Non-pigmented ciliary epithelial cell (primary cell): ENCODE measurements at places on chromosomes 4 and X.

DNA sequence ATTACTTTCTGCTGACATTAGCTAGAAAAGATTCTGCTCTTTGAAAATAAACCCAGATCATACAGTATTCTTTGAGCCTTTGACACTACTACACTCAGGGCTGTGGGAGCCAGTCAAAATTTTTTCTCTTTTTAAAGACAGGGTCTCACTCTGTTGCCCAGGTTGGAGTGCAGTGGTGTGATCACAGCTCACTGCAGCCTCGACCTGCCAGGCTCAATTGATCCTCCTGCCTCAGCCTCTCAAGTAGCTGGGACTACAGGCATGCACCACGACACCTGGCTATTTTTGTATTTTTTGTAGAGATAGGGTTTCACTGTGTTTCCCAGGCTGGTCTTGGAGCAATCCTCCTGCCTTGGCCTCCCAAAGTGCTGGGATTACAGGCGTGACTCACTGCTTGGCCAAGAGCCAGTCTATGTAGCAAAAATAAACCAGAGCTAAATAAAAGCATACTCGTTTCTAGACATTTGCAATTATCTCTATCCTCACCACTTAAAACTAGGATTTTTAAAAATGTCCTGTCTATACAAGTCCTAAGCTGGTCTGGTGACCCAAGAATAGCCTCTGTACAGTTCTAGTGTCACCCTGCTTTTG lies 43.2 kb downstream of the AKAP4 start:
- no peak for DNase-seq

DNA sequence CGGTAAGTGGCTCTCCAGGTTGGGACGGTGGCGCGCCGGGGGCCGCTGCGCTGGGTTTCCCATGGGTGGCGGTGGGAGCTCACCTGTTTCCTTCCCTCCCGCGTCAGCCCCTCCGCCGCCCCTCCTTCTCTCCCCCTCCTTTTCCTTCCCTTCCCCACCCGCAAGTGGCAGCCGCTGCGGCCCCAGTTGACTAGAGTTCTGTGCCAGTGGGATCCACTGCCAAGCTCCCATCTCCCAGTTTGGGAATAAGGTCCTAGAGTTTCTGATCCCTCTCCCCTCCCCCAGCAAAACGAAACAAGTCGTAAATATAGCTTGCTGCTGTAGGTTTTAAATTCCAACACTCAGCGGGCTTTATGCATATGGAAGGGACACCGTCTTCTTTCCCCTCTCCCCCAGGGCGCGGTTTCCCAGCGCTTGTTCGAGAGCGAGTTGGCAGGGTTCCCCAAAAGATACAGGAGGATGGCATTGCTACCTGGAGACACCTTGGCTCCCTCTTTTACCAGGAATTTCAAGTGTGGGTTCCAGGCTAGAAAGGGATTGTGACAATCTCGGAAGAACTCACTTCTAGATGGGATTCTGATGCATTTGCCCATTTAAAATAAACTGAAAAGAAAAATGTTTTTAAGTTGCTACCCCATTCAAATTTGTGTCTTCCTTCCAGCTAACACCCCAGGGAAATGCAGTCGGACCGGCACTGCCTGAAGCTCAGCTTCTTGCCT lies 1.2 kb downstream of the TLL1 start:
- DNase-seq, result no peak

DNA sequence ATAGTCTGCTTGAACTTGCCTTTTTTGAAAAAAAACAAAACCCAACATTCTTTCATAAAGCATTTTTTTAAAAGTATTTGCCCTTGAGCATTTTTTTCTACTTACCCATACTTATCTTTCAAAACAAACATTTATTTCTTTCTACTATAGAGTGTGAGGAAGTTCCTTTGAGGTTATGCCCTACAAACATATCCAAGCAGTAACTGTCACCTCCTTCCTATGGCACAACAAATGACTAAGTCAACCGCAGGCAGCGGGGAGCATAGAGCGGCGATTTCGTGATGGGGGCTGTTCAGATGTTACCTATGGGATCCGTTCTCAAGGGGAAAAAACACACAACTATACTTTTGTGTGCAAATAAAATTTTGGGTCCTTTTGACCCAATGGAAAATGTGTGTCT lies 19.4 kb downstream of the SPRY1 start:
- DNase-seq, result no peak

DNA sequence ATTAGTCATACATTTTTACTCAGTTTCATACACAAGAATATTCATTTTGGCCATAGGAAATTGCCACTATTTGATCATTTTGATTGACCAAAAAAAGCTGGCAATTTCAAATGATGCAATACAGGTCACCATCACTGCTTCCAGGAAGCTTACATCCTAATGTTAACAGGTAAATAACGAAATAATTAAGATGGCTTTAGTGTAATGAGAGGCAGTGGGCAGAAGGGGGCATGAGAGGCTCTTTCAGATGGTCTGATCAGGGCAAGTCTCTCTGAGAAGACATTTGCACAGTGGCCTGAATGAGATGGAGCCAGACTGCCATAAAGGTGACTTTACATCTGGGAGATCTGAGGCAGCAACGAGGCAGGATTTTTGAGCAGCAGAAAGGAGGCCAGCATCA lies 170.7 kb downstream of the SLIT2 start:
- DNase-seq, result no peak

GRCh38 chrX:68307769-68308168 lies 125.5 kb downstream of the OPHN1 start:
- peak; percentile 50 for DNase-seq

DNA sequence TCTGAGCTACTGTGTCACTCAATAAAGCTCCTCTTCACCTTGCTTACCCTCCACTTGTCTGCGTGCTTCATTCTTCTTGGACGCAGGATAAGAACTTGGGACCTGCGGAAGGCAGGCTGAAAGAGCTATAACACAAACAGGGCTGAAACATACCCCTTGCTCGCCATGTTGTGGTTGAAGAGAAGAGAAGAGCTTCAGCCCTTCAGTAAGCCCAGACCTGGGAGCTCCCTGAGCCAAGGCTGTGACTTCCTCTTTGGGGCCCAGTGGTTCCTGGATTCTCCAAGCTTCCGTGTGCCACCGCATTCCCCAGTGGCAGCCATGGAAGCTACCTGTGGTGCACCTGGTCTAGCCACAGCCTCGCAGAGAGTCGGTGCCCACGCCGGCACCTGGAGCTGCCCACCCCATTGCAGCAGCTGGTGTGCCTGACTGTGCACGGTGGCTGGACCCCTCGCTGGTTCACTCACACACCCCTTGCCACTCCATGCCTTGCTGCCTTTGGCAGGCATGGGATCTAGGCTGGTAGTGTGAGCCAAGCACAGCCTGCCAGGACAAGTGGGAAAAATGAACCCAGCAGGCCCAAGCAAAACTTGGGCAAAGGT lies 160.6 kb downstream of the EVC2 start:
- DNase-seq, result no peak

GRCh38 chrX:19670854-19671620 lies 155.7 kb upstream of the MAP3K15 start:
- no peak for DNase-seq

- peak; percentile 62 for DNase-seq
Observed at GRCh38 chr4:1309261-1310010, 19.7 kb downstream of the MAEA start.

GRCh38 chr4:36677874-36678273 lies 396.5 kb downstream of the DTHD1 start:
- DNase-seq, result no peak

DNA sequence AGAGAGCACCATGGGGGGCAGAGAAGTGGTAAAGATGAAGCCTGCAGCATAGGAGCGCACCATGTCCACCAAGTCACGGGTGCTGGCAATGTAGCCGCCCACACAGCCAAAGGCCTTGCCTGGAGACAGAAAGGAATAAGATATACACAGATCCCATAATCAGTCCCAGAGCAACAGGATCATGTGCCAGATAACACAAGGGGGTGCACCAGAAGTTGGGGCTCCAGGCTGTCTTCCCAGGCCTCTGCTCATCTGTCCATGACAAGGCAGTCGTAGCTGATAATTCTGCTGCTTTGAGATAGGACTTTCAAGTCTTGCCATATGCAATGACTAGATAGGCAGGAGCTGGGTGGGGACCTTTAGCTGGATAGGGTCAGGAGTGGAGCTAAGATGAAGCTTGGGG lies 14.7 kb downstream of the APEX2 start:
- DNase-seq, result no peak

- no peak for DNase-seq
Observed at GRCh38 chrX:32749070-32749469, 462.3 kb downstream of the DMD start.

DNA sequence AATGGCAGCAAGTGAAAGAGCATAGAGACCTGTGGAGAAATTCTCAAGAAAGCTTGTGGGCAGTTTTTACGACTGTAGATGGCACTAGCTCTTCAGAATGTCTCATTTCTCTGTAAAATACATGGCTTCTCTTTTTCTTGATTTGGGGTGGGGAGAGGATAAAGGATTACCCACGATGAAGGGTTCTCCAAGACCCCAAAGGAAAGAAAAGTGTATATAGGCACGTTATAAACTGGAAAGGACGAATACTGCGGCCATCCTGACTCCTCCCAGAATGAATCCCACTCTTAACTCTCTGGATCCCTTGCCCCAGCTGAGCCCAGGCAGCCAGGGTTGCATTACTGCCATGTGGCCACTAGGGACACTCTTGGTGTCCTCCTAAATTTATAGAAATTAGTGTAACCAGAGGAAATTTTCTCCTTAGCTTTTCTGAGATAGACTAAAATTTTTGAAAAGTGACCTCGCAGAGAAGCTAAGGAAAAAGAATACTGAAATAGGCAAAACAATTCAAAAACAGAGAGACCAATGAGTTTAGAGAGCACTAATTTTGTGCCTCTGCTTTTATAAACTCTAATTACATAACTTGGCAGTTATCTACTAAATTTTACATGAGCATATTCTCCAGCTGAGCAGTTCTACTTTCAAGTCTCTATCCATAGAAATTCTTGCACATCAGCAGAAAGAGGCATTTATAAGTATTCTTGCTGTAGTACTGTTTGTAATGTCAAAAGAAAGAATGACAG lies 37.8 kb upstream of the PCDH19 start:
- DNase-seq, result no peak

- DNase-seq, result no peak
Observed at GRCh38 chr4:12118651-12119213, 690.0 kb upstream of the HS3ST1 start.

DNA sequence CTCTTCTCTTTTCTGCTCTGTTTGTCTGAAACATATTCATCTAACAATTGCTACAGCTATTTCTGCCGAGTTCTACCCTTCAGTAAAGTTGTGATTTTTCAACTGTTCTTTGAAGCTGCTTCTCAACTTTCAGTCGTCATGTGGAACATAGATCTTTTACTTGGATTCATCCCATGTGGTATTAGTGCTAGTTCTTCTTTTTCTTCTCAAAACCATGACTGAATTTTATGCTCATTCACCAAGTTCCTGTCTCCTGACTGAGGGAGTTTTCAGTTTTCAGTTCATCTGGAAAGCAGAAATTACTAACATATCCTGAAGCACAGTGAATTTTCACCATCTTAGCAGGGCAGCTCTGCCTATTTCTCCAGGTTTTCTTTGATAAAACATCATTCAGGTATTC lies 12.1 kb downstream of the ACSL4 start:
- DNase-seq, result no peak

DNA sequence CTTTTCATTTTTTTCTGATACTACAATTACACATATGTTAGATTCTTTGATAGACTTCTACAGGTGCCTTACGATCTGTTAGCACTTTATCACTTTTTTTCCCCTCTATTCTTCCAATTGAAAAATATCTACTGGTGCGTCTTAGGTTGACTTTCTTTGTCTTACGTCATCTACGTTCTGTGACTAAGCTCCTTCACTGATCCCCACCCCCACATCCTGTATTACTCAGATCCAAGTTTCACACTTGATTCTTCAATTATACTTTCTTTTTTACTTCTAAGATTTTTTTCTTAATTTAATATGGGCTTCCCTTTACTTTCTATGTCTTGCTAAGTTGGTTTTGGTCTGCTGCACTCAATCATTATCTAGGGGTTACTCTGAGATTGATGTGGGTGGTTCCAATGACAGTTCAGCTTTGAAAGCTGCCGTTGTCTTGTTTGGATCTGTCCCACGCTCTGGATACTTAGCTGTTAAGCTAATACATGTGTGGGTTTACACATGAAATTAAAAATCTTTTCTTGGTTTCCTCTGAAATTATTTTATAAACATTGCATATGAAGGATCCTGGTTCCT lies 1321.1 kb downstream of the RAPGEF2 start:
- peak; percentile 3 for DNase-seq

DNA sequence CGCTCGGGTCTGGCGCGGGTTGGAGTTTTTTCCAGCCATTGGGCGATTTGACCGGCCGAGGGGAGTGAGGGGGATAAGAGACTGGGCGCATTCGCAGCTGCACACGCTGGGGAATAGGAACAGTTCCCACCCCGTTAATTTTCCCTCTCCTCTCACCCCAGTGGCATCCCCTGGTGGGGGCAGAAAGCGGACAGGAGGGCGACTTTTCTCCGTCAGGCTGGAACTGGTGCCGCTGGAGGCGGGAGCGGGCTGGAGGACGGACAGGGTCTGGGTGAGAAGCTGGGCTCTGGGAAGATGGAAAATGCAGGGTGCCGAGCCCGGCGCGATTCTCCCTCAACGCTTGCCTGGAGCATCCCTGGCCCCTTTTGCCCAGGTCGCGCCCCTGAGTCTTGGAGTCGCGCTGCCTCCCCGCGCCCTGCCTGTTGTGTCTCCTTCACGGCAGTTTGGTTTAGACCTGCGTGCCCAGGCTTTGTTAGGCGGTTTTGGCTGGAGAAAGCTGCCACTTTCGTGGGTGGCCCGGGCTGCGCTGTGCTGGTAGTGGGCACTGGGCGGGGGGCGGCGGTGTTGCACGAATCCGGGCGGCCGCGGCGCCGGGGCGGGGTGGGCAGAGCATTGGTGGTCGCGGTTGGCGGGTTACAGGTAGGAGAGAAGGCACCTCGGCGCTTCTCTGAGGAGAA lies 2.0 kb downstream of the ADGRL3 start:
- no peak for DNase-seq

GRCh38 chr4:10736266-10736665 lies 51.7 kb upstream of the CLNK start:
- DNase-seq, result no peak

DNA sequence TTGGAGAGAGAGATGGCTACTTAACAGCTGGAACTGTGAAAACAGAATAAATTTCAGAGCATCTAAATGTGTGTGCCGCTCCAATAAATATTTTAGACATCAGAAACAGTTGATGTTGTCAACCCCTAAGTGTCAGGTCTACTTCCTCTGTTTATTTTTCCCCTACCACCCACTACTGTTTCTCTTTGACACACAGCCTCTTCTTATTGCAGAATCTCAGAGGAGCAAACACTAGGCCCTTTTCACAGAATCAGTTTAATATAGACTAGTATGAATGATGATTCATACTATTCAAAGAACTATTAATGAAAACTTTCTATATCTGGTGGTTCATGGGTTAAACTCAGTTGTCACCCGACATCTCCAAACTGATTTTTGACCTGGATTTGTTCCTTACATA lies 33.9 kb downstream of the NAA11 start:
- no peak for DNase-seq

DNA sequence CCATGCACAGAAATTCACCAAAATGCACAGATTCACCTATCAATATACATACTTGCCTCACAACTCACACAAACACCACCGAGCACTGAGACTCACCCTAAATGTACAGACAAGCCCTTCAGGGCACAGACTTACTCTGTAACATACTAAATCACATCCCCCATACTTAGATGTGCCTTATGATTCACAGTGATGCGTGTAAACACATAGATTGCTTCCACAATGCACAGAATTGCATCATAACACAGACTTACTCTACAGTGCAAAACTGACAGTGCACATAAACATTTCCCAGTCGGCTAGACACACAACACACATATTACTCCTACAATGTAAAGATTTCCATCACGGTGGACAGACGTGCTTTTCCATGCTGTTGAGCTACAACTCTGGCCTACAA lies 6.2 kb downstream of the LINC00632 start:
- no peak for DNase-seq

GRCh38 chrX:63718010-63718694 lies 66.9 kb downstream of the ARHGEF9 start:
- no peak for DNase-seq
